ENCODE measurements at places on chromosomes 12 and 14. TPM values are rescaled to one million over a fixed set of nuclear protein-coding genes. Genes with fewer than 3 reads are reported as not detected.

DNA sequence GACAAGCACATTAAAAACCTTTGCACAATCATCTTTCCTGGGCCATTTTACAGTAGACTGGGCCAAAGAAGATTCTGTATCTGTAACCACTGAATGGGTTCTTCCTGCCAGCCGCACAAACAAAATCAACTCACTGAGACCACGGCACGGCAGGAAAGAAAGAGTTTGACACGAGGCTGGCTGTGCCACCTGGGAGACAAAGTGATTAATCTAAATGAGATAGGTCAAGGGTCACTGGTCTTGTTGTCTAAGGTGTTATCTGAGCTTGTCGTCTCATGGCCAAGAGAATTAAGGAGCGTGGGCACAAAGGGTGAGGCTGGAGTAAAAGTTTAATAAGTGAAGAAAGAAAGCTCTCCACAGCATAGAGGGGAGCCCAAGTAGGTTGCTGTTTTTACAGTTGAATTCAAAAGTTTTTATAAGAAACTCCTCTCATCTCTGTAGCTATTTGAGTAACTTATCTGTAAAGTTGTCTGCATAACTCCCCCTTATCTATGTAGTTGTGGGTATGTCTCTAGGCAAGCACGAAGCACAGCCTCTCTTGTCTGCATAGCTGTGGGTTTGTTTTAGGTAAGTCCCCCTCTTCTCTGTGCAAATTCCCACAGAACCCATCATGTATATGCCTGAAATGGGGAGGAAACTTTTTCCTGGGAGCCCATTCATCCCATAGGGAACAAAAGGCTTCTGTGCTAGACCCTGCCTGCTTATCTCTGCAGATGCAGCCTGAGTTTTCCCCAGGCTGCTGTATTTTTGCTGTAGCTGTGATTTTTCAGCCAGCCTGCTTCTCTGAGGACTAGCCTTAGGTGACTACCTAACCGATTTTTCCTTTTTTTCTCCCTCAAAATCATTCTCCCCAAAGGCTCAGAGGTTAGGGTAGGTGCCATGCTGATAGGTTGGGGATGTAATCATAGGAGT lies 1314.6 kb upstream of the TMEM132C start:
- H3K36me3 ChIP-seq = no peaks in the 10 kb centered on the region
- no peak overlapping the region for H3K4me3 ChIP-seq
- H3K27ac ChIP-seq = no peak overlapping the region
- DNase-seq = no peak

- no peaks in the 10 kb centered on the region for H3K4me1 ChIP-seq
- H3K27ac ChIP-seq = no peak overlapping the region
- peaks cover 36% of the 10 kb centered on the region for H3K27me3 ChIP-seq
- DNase-seq = no peak
- no peaks in the 10 kb centered on the region for H3K36me3 ChIP-seq
Measured at GRCh38 chr12:160858-161257, 53.1 kb downstream of the SLC6A12 start.

KRT72 gene
- total RNA-seq = not detected

- H3K36me3 ChIP-seq = no peaks in the 10 kb centered on the region
- no peak overlapping the region for H3K4me3 ChIP-seq
- H3K27ac ChIP-seq = no peak overlapping the region
- no peaks in the 10 kb centered on the region for H3K4me1 ChIP-seq
Measured at GRCh38 chr12:15011162-15011561, 38.3 kb downstream of the PDE6H start.

KNTC1 gene
- 32.8 TPM for total RNA-seq

ALDH1L2 gene
- 22.8 TPM for total RNA-seq

DNA sequence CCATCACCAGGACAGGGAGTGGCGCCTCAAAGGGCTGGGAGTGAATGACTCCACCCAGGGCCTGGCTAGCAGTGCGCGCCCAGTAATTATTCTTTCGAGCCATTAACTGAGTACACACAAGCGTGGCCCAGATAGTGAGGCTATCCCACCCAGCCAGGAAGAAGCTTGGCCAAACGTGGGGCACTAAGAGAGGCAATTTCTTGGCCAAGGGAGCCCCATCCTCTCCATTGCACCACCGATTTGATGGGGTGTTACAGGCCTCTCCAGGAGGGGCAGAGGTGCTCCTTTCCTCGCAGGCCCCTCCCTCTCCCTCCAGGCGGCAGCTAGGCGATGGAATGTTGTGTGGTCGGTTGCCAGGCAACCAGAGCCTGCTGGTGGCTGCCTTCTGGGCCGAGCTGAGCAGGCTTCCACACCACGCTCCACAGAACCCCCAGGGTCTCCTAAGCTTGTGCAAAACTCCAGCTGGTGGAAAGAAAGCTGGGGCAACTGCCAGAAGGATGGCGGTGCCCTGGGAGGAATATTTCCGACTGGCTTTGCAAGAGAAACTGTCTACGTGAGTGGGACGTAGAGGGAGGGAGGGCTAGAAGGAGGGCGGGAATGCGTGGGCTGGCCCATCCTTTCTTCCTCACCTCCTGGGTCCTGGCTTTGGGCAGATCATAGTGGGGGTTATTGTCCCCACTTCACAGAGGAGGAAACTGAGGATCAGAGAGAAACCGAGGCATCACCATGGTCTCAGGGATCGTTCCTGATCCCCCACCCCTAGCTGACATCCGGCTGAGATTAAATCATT lies at the start of gene CFAP73:
TSS of gene CFAP73 (plus strand) at position 364 of the 790 bp plus-strand sequence. CDS start at position 498, 134 bp downstream.
- H3K36me3 ChIP-seq = no peaks in the 10 kb centered on the region
- no peak within 1 kb of the TSS for H3K4me3 ChIP-seq
- DNase-seq = peak; percentile 75
- H3K27me3 ChIP-seq = peaks cover 37% of the 10 kb centered on the region
- H3K4me1 ChIP-seq = peaks cover 2% of the 10 kb centered on the region
- no peak within 1 kb of the TSS for H3K27ac ChIP-seq

C14orf39 gene
- total RNA-seq = 0.36 TPM

NAA30 gene
- total RNA-seq = 25.3 TPM

GRCh38 chr12:126069549-126070165 lies 1004.4 kb downstream of the AACS start:
- H3K27ac ChIP-seq = no peak overlapping the region
- DNase-seq = peak; percentile 13
- H3K4me1 ChIP-seq = no peaks in the 10 kb centered on the region
- no peaks in the 10 kb centered on the region for H3K36me3 ChIP-seq
- no peak overlapping the region for H3K4me3 ChIP-seq
- no peaks in the 10 kb centered on the region for H3K27me3 ChIP-seq

DNA sequence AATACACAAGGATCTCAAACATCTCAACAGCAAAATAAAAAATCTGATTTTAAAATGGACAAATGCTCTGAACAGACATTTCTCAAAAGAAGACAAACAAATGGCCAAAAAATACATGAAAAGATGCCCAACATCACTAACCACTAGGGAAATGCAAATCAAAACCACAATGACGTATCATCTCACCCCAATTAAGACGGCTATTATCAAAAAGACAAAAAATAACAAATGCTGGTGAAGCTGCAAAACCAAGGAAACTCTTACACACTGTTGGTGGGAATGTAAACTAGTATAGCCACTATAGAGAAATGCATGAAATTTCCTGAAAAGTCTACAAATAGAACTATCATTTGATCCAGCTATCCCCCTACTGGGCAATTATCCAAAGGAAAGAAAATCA lies 145.0 kb downstream of the BTG1 start:
- no peaks in the 10 kb centered on the region for H3K27me3 ChIP-seq
- no peak for DNase-seq
- peaks cover 4% of the 10 kb centered on the region for H3K4me1 ChIP-seq

GRCh38 chr14:32044454-32044853 lies 32.6 kb upstream of the ARHGAP5 start:
- no peak overlapping the region for H3K4me3 ChIP-seq
- no peaks in the 10 kb centered on the region for H3K4me1 ChIP-seq
- H3K36me3 ChIP-seq = no peaks in the 10 kb centered on the region
- no peak overlapping the region for H3K27ac ChIP-seq
- DNase-seq = no peak

GPR68 gene
- 0.28 TPM for total RNA-seq

DNA sequence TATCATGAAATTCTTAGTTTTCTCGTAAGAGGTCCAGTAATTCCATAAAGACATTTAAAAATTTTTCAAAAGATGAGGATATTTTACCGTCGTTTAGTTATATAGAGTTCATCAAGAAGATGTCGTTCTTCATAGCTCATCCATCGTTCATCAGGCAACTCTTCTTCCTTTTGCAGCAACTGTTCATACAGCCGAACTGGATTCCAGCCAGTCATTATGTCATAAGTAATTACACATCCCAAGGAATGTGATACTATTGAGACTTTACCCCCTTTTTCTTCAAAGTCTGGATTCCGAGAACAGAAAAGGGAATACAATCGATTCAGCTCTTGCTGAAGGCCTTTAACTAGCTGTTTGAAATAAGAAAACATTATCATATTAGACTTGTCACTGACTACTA lies 90.3 kb downstream of the DDHD1 start:
- H3K4me1 ChIP-seq = no peaks in the 10 kb centered on the region
- peak; percentile 70 for DNase-seq
- no peaks in the 10 kb centered on the region for H3K27me3 ChIP-seq
- H3K36me3 ChIP-seq = peaks cover 2% of the 10 kb centered on the region
- no peak overlapping the region for H3K4me3 ChIP-seq

- H3K27ac ChIP-seq = no peak overlapping the region
- H3K27me3 ChIP-seq = 0 out of 2 replicates have a peak, but pooled peaks cover 2% of the 10 kb centered on the region
- H3K4me1 ChIP-seq = peaks cover 12% of the 10 kb centered on the region
Measured at GRCh38 chr12:62684570-62685295, 218.1 kb downstream of the MON2 start.

- no peaks in the 10 kb centered on the region for H3K27me3 ChIP-seq
- H3K4me1 ChIP-seq = no peaks in the 10 kb centered on the region
- no peak overlapping the region for H3K27ac ChIP-seq
- no peaks in the 10 kb centered on the region for H3K36me3 ChIP-seq
Measured at GRCh38 chr12:14525964-14526363, 41.7 kb downstream of the PLBD1 start.

RPS6KL1 gene
- 0.72 TPM for total RNA-seq

DNA sequence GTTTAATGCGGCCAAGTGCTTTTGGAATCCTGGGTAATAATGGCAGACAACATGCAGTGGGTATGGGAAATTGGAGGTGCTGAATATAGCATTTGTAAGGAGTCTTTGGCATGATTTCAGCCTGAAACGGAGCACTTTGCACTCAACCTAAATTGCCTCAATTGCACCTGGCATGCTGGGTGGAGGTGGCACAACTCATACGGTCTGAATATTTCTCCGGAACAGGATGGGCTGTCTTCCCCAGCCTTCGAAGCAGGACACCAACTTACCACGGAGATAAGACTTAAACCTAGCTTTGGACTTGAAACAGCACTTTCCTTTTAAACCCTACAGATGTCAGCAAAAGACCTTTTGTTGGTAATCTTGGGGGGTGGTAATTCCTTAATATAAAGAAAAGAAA lies 153.7 kb upstream of the SRRM4 start:
- H3K27me3 ChIP-seq = no peaks in the 10 kb centered on the region
- H3K4me1 ChIP-seq = no peaks in the 10 kb centered on the region
- DNase-seq = no peak
- H3K27ac ChIP-seq = no peak overlapping the region
- no peak overlapping the region for H3K4me3 ChIP-seq

- no peaks in the 10 kb centered on the region for H3K36me3 ChIP-seq
- DNase-seq = no peak
- peak overlapping the region; percentile 81 for H3K27ac ChIP-seq
- peak overlapping the region; percentile 77 for H3K4me3 ChIP-seq
- H3K27me3 ChIP-seq = no peaks in the 10 kb centered on the region
Measured at GRCh38 chr12:19130224-19131024, 891 bp downstream of the PLEKHA5 start.

C1QL4 gene
- total RNA-seq = 0.18 TPM

GRCh38 chr14:61765225-61765943 lies 3.2 kb downstream of the SNAPC1 start:
- H3K36me3 ChIP-seq = peaks cover 9% of the 10 kb centered on the region
- H3K27ac ChIP-seq = peak overlapping the region; percentile 37
- H3K4me3 ChIP-seq = peak overlapping the region; percentile 6

GRCh38 chr12:27595231-27595642 lies 71.2 kb downstream of the PPFIBP1 start:
- no peak overlapping the region for H3K4me3 ChIP-seq
- no peak overlapping the region for H3K27ac ChIP-seq
- no peaks in the 10 kb centered on the region for H3K27me3 ChIP-seq
- peaks cover 7% of the 10 kb centered on the region for H3K4me1 ChIP-seq

DNA sequence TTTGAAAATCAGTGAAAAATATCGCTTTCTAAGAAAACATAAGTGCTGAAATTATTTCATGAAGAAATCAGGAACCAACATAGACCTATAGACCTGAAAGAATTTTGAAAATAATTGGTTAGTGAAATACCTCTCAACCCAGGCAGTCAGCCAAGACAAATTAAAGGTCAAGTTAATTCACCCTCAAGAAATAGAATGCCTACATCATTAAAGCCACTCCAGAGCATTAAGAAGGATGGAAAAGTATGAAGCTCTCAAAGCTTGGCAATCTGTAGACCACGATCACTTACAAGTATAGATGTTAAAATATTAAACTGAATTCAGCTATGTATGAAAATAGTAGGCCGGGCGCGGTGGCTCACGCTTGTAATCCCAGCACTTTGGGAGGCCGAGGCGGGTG lies 48.3 kb downstream of the SFSWAP start:
- no peaks in the 10 kb centered on the region for H3K4me1 ChIP-seq
- peaks cover 61% of the 10 kb centered on the region for H3K36me3 ChIP-seq
- no peak overlapping the region for H3K27ac ChIP-seq

GRCh38 chr12:106801167-106801708 lies 26.8 kb downstream of the RIC8B start:
- no peak overlapping the region for H3K27ac ChIP-seq
- peaks cover 5% of the 10 kb centered on the region for H3K36me3 ChIP-seq
- no peaks in the 10 kb centered on the region for H3K27me3 ChIP-seq
- no peak overlapping the region for H3K4me3 ChIP-seq

CLEC1A gene
- not detected for total RNA-seq

CLEC4A gene
- total RNA-seq = 0.28 TPM
